ENCODE measurements at places on chromosomes 5 and 9.
A peak's percentile ranks its signal among the peaks of the same experiment; 100 is the strongest.

GRCh38 chr5:94690778-94691177 is 72.3 kb downstream of the SLF1 start:
- DNase-seq = no peak

DNA sequence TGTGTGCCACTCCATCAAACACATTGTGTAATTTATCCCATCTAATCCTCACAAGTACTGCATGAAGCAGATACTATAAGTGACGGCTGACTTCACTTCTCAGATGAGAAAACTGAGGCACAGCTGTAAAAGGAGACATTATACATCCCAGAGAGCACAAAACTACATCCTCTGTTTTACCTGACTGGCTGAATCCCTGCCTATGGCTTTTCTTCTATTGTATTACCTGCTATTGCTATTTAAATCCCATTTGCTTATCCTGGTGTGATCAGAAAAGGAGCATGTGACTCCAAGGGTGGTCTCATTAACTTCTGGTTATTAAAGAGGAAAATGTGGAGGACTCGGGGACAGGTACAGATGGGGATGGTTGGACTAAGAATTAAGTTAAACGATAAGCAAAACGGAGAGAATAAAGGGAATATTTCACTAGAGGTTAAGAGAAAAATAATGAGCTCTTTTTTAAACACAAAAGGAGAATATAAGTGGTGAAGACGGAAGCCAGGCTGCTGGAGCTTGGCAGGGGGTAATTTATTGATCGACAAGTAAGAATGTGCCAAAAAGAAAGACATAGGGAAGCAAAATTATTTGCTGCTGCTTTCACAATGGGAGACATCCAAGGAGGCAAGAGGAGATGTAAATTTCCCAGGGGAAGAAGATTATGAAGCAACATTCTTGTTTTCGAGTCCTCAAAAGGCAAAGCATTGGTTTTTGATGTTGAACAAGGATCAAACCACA is 155.7 kb upstream of the GPR151 start:
- DNase-seq = no peak

DNA sequence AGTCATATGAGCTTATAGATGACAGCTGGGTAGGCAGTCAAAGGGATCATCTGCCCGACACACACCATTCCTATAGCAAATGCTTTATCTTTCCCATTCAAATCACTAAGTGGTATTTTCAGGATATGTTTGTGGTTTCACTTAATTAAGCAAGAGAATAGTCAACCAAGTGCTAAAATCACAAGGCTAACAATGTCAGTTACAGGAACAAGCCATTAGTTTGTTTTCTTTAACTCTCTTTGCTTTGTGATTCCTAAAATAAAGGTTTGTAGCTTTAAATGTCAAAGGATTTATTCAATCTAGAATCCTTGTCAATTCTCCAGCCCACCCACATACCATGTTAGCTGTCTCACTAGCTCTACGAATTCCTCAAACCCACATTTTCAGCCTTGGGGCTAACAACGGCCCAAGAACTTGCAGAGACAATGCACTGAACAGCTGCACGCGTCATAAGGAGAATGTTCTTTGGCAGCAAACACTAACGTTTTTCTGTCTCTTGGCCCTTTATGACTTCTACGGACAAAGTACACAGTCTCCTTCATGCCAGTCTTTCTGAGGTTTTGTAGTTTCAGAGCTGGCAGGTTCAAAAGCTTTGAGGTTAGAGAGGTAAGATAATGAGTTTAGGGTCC is 56.6 kb downstream of the ELAVL2 start:
- no peak for DNase-seq

DNA sequence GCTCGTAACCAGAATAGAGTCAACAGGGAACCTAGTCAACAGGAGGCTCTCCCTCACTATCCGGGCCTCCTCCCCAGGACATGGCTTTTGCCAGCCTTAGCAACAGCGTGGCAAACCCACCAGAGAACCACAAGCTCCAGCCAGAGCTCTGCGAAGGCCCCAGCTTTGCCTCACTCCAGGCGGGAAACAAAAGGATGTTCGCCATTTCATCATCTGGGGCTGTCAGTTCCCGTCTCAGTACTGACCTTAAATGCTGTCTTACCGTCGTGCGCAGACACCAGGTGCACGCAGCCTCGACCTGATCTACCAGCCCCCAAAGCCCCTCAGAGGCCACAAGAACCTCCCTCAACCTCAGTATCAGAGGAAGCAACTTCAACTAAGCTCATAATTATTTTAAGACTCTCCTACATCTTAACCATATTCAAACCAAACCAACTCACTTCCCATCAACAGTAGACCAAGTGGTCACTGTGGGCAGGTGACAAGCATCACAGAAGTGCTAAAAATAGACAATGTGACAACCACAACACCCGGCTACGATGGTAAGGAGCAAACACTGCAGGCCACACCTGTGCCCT is 71.4 kb downstream of the SEMA4D start:
- peak; percentile 61 for DNase-seq

- peak; percentile 54 for DNase-seq
These were observed 25.1 kb downstream of the ADGRD2 start for GRCh38 chr9:124475158-124475867.

DNA sequence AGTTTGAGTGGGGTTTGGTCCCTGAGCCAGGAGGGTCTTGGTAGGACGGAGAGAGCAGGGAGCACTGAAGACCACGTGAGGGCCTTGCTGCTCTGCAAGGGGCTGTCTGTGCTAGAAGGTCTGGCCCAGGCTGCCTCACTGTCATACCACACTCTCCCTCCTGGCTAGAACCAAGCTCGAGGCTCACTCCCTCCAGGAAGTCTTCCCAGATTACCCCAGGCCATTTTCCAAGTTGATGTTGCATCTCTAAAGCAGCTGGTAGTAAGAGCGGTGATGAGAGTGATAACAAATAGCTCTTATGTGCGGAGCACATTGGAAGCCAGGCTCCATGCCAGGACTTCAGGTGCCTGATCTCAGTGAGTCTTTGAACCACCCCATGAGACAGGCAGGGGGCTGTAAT is 6.6 kb downstream of the MYMK start:
- DNase-seq = no peak

GRCh38 chr9:5582835-5583195 is 46.1 kb upstream of the RIC1 start:
- DNase-seq = no peak
